ENCODE measurements at places on chromosomes 1 and 21. TPM values are rescaled to one million over a fixed set of nuclear protein-coding genes. Genes with fewer than 3 reads are reported as not detected.
A peak's percentile ranks its signal among the peaks of the same experiment; 100 is the strongest.

GRCh38 chr1:119081267-119081666, 59.2 kb downstream of the WARS2 start:
- H3K4me1 ChIP-seq = peaks cover 13% of the 10 kb centered on the region
- no peaks in the 10 kb centered on the region for H3K27me3 ChIP-seq
- no peak overlapping the region for H3K4me3 ChIP-seq
- H3K36me3 ChIP-seq = no peaks in the 10 kb centered on the region
- no peak for DNase-seq

GRCh38 chr1:242586360-242586680, 61.8 kb upstream of the PLD5 start:
- no peak overlapping the region for H3K4me3 ChIP-seq
- H3K4me1 ChIP-seq = peaks cover 14% of the 10 kb centered on the region
- H3K36me3 ChIP-seq = no peaks in the 10 kb centered on the region
- H3K27me3 ChIP-seq = no peaks in the 10 kb centered on the region

- no peak overlapping the region for H3K27ac ChIP-seq
- H3K4me1 ChIP-seq = no peaks in the 10 kb centered on the region
- no peak overlapping the region for H3K4me3 ChIP-seq
- H3K36me3 ChIP-seq = no peaks in the 10 kb centered on the region
- no peaks in the 10 kb centered on the region for H3K27me3 ChIP-seq
Observed at GRCh38 chr1:183578856-183579255, 11.4 kb downstream of the NCF2 start.

DNA sequence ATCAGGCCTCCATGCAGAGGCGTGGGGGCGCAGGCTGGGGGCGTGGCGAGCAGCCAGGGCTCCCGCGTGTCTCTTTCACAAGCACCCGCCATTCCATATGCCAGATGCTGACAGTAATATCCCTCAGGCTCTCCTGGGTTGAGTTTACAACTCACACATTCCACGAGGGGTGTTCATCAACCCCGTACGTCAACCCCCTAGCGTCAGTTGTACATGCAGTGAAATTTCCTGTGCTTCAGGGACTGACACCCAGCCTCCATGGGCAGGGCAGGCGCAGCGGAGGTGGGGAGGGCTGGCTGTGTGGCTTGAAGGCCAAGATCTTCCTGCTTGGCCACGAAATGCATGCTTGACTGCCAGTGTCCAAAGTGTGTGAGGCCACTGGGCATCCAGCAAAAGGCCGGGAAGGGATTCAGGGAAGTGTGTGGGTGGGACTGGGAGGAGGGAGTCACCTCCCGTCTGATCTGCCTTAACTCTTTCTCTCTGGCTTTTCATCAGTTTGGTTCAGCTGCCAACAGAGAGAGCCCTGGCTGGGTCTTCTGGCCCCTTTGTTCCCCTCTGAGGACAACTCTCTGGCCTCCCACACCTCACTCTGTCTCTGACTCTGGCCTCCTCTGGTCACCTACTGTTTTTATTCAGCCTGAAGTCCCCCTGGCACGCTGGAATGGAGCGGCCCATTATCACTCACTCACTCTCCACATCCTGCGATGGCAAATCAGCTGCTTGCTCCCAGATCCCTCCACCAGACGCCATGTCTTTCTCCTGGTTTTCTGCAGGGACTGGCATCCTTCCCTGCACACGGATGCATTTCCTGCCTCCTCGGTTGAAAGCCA, 33.8 kb downstream of the CLIC6 start:
- H3K36me3 ChIP-seq = no peaks in the 10 kb centered on the region
- H3K27ac ChIP-seq = no peak overlapping the region
- DNase-seq = no peak
- no peaks in the 10 kb centered on the region for H3K27me3 ChIP-seq
- no peak overlapping the region for H3K4me3 ChIP-seq

- H3K4me1 ChIP-seq = peaks cover 8% of the 10 kb centered on the region
- H3K4me3 ChIP-seq = peak overlapping the region; percentile 5
- H3K27ac ChIP-seq = no peak overlapping the region
- DNase-seq = peak; percentile 88
- no peaks in the 10 kb centered on the region for H3K27me3 ChIP-seq
- no peaks in the 10 kb centered on the region for H3K36me3 ChIP-seq
Observed at GRCh38 chr1:76154206-76154956, 79.8 kb downstream of the ST6GALNAC3 start.

DNA sequence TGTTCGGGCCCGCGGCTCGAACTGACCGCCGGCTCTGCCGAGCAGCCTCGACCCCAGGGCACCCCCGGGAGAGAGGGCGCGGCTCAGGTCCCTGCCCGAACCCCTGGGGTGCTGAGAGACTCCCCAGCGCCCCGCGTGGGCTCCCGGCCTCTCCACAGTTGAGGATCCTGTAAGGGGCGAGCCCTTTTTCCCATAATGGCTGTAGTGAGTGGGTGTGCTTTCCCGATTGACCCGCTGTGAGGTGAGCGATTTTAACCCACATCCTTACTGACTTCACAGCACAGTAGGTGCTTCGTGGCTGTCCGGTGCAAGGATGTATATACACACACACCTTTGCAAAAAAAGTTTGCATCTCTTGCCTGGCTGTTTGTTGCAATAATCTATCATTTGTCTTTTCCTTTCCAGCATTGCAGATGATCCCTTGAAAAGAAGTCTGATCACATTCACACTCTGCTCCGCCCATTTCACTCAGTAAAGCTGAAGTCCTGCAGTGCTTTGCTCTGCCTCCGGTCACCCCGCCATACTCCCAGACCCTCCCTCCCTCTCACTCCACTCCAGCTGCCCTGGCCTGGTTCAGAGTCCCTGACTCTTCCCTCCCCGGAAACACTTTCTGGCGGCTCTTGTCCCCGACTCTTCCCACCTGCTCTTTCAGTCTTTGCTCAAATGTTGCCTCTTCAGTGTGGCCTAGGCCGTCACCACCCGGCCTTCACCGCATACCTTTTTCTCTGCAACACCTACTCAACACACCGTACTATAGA, 955 bp upstream of the UBE2G2 start:
- peak overlapping the region; percentile 90 for H3K4me3 ChIP-seq
- H3K36me3 ChIP-seq = peaks cover 10% of the 10 kb centered on the region
- H3K27ac ChIP-seq = no peak overlapping the region
- peaks cover 19% of the 10 kb centered on the region for H3K4me1 ChIP-seq
- DNase-seq = peak; percentile 72

DNA sequence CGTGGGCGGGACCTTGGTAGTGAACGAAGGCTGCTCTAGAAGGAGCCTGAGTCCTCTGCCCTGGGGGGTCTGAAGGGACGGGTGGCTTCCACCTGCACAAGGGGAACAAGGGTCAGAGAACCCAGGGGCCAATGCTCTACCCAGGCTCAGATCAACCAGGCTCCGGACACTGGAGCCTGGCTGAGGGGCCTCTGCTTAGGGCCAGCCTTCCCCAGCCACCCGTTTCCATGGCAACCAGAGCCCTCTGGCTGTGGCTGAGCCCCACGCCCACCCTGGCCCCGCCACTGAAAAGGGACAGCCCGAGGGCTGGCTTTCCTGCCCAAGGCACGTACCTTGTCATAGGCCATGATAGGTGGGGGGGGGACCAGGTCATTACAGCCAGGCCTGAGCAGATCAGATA, 724.6 kb downstream of the PTPRU start:
- no peak overlapping the region for H3K27ac ChIP-seq
- H3K4me1 ChIP-seq = peaks cover 12% of the 10 kb centered on the region
- H3K4me3 ChIP-seq = no peak overlapping the region
- no peaks in the 10 kb centered on the region for H3K27me3 ChIP-seq
- no peaks in the 10 kb centered on the region for H3K36me3 ChIP-seq
- DNase-seq = peak; percentile 89

GRCh38 chr1:67733681-67734322, 48.8 kb downstream of the GADD45A start:
- H3K4me3 ChIP-seq = no peak overlapping the region
- no peaks in the 10 kb centered on the region for H3K27me3 ChIP-seq

DNA sequence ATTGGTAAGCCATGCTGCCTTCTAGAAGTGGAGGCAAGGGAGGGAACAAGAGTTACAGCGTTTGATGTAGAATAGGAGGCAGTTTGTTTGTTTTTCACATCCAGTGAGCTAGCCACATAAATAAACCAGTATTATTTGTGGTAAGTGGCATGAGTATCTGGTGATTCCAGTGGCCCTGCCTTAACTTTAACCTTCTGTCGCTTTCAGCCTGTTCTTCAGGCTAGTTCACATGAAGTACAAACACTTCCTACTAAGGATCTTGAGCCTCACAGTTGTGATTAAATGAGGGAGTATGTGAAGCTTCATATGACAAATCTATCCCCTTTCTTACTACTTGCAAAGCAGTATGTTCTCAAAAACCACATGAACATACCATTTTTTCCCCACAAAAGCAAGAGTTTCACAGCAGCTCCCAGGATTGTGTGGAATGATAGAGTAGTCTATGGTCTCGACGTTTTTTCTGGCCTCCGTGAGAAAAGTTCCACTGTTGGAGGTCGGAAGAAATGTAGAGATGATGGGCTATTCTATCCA, 59.5 kb downstream of the PHACTR4 start:
- no peak for DNase-seq
- no peaks in the 10 kb centered on the region for H3K27me3 ChIP-seq
- H3K4me1 ChIP-seq = no peaks in the 10 kb centered on the region
- H3K4me3 ChIP-seq = no peak overlapping the region
- no peak overlapping the region for H3K27ac ChIP-seq
- peaks cover under 1% of the 10 kb centered on the region for H3K36me3 ChIP-seq

- H3K4me3 ChIP-seq = no peak overlapping the region
- DNase-seq = no peak
- no peak overlapping the region for H3K27ac ChIP-seq
- no peaks in the 10 kb centered on the region for H3K27me3 ChIP-seq
- H3K4me1 ChIP-seq = peaks cover 10% of the 10 kb centered on the region
Observed at GRCh38 chr1:62716397-62716796, 28.2 kb upstream of the DOCK7 start.

DNA sequence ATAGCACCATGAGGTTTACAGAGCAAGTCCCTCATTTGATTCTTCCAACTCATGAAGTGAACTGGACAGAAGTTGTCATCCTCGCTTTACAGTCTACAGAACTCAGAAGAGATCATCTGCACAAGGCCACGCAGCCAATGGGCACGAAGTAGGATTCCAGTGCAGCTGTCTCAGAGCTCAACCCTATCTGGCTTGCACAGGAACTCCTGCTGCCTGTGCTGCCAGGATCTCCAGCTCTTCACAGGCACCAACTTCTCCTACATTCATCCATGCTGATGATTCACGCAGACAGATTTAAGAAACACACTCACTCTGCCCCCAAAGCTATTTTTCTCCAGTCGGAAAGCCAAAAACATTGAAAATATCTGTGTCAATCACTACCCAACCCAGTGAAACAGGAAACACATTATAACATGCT, 157.0 kb downstream of the RERE start:
- H3K4me3 ChIP-seq = no peak overlapping the region
- peak overlapping the region; percentile 53 for H3K27ac ChIP-seq
- H3K36me3 ChIP-seq = no peaks in the 10 kb centered on the region
- peaks cover 28% of the 10 kb centered on the region for H3K4me1 ChIP-seq

GRCh38 chr1:200620273-200621131, at the start of gene KIF14:
TSS of gene KIF14 (minus strand) at chr1:200620751. CDS start at chr1:200618723, 2,028 bp downstream.
- H3K4me1 ChIP-seq = peaks cover 11% of the 10 kb centered on the region
- no peaks in the 10 kb centered on the region for H3K27me3 ChIP-seq
- peaks cover 9% of the 10 kb centered on the region for H3K36me3 ChIP-seq
- peak; percentile 97 for DNase-seq
- H3K4me3 ChIP-seq = peak within 1 kb of the TSS; percentile 82

DNA sequence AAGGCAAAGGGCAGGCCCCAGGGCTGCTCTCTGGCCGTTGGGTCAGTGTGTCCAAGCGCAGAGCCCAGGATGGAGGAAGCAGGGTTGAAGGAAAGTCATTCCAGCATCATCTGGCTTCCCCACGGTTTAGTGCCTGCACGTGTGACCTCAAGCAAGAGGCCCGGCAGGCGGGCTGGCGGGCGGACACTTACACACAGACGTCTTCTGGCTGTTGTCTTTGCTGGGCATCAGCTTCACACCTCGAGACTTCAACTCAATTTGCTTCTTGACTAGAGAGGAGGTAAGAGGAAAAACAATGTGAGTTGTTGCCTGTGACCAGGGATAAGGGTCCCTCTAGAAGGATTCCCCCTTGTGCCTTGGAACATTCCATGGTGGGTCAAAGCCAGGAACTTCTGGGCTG, 38.4 kb upstream of the HMGB4 start:
- no peak overlapping the region for H3K27ac ChIP-seq
- H3K27me3 ChIP-seq = no peaks in the 10 kb centered on the region
- H3K4me3 ChIP-seq = no peak overlapping the region
- H3K36me3 ChIP-seq = no peaks in the 10 kb centered on the region
- DNase-seq = no peak

DNA sequence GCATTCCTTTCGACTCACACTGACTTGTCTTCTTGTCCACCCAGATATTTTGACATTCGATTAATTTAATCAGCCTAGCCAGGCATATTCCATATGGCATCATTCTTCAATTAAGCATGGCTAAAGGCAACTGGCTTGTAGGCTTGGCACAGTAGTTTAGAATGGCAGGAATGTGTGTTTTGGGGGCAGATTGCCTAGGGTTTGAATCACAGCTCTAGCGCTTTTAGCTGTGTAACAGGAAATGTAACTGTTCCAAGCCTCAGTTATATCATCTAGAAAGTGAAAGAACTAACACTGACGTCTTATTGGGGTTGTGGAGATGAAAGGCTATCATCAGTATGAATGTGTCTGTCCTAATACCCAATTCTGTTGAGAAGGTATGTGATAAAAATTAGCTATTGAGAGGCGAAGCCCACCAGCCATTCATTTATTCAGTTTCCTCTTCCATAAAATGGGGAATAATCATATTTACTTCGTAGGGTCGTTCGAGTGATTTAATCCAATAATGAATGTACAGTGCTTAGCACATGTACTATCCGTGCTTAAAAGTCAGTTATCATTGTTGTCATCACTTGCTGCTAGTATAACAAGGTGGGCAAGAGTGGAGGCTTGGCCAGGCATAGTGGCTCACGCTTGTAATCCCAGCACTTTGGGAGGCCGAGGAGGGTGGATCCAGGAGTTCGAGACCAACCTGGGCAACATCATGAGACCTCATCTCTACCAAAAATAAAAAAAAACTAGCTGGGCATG, 41.6 kb upstream of the GRHL3 start:
- no peaks in the 10 kb centered on the region for H3K36me3 ChIP-seq
- H3K27ac ChIP-seq = no peak overlapping the region
- no peak for DNase-seq
- H3K27me3 ChIP-seq = no peaks in the 10 kb centered on the region
- H3K4me3 ChIP-seq = no peak overlapping the region

FBLIM1 gene
- 4.7 TPM for total RNA-seq

ITLN2 gene
- not detected for total RNA-seq

NECTIN4 gene
- total RNA-seq = 0.06 TPM

USH2A gene
- total RNA-seq = 0.04 TPM

DIO1 gene
- total RNA-seq = not detected
